Fibroblast of mammary gland (primary cell): ENCODE measurements at places on chromosomes 12 and 14.

- no peak for DNase-seq
Observed at GRCh38 chr14:63650256-63650952, 8.7 kb upstream of the WDR89 start.

- DNase-seq, result peak; percentile 16
Observed at GRCh38 chr12:19287302-19287701, 152.0 kb upstream of the AEBP2 start.

- no peak for DNase-seq
Observed at GRCh38 chr14:76651410-76652055, 109.7 kb upstream of the VASH1 start.

- no peak for DNase-seq
Observed at GRCh38 chr12:52944683-52945388, 4.1 kb upstream of the KRT18 start.
